ENCODE measurements at places on chromosomes 16 and 17. TPM values are rescaled to one million over a fixed set of nuclear protein-coding genes. Genes with fewer than 3 reads are reported as not detected.

GRCh38 chr17:42290577-42290976 lies 2.3 kb downstream of the STAT5A start:
- H3K36me3 ChIP-seq: peaks cover 59% of the 10 kb centered on the region
- H3K27ac ChIP-seq: peak overlapping the region; percentile 90
- H3K4me3 ChIP-seq: peak overlapping the region; percentile 82
- no peak for DNase-seq

DNA sequence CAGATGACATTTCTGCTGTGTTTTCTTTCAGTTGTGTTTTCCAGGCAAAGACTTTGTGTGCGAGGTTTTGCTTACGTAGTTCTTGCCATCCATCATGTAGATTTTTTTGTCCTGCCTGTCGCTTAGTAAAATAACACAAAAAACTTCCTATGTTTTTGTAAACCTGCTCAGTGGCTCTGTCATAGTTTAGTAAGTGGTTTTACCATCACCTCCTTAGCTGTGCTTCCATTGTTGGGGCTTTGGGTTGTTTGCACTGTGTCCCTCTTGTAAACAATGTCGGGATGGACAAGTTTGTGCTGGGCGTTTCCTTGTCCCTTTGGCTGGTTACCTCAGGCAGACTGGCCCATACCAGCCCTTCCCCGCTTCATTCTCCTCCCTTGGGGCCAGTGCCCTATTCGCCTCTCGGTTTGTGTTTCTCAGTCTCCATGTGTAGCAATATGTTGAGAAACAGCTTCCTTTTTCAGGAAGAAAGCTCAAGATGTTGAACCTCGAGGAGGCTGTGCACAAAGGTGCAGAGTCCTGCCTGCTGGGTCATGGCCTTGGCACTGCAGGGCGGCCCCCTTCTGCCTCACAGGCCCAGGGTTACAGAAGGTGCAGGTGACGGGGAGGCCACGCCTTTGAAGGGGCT lies 74.6 kb downstream of the KSR1 start:
- peaks cover 38% of the 10 kb centered on the region for H3K4me1 ChIP-seq
- H3K27ac ChIP-seq: no peak overlapping the region
- H3K4me3 ChIP-seq: no peak overlapping the region
- no peak for DNase-seq
- H3K27me3 ChIP-seq: no peaks in the 10 kb centered on the region
- H3K36me3 ChIP-seq: no peaks in the 10 kb centered on the region

- H3K36me3 ChIP-seq: no peaks in the 10 kb centered on the region
- no peaks in the 10 kb centered on the region for H3K4me1 ChIP-seq
- no peak for DNase-seq
- H3K27ac ChIP-seq: no peak overlapping the region
- H3K27me3 ChIP-seq: no peaks in the 10 kb centered on the region
- no peak overlapping the region for H3K4me3 ChIP-seq
These were observed 35.1 kb upstream of the SREBF1 start for GRCh38 chr17:17871913-17872312.

DNA sequence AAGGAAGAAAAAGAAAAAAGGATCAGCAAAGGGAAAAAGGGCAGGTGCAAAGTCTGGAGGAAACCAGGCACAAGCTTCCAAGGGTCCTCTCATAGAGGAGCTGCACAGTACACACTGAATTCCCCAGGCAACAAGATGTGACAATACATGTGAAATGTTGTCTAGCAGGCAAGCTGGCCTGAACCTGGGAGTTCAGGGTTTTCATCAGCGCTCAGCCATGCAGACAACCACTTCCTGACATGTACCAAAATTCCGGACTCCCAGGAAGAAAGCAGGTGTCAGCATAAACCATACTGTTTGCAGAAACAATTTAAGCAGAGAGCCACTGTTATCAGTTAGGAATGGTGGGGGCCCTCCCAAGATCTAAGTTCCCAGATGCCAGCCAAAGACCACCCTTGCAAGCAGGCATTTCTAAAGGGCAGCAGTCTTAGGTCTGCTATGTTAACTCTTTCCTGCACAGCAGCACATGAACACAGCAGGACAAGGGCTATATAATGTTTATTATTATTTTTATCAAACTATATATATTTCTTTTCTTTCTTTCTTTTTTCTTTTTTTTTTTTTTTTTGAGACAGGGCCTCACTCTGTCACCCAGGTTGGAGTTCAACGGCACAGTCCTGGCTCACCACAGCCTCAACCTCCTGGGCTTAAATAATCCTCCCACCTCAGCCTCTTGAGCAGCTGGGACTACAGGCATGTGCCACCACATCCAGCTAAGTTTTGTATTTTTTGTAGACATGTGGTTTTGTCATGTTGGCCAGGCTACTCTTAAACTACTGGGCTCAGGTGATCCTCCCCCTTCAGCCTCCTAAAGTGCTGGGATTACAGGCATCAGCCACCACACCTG lies 10.1 kb downstream of the TK2 start:
- no peaks in the 10 kb centered on the region for H3K36me3 ChIP-seq
- peaks cover 12% of the 10 kb centered on the region for H3K4me1 ChIP-seq
- DNase-seq: no peak
- H3K4me3 ChIP-seq: no peak overlapping the region

- H3K27me3 ChIP-seq: no peaks in the 10 kb centered on the region
- no peak for DNase-seq
- peaks cover 42% of the 10 kb centered on the region for H3K4me1 ChIP-seq
- H3K4me3 ChIP-seq: no peak overlapping the region
- peaks cover 30% of the 10 kb centered on the region for H3K36me3 ChIP-seq
These were observed 50.0 kb downstream of the PLD6 start for GRCh38 chr17:17156107-17156506.

DNA sequence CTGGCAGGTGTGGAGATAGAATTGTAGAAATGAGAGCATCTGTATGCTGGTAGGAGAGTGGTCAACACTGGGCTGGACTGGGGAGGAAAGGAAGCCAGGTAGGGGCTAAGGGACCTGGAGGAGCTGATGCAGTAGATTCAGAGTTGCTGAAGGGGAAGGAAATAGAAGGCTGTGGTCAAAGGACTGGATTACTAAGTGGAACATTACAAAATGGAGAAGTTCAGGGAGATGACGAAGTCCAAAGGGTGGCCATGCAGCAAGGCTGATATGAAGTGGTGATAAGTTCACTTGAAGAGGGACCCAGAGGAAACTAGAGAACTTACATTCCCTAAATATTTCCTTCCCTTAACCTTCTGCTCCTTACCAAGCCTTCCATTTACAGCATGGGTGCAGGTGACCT lies 8.6 kb upstream of the CCL2 start:
- no peaks in the 10 kb centered on the region for H3K4me1 ChIP-seq
- H3K27ac ChIP-seq: no peak overlapping the region
- no peak for DNase-seq
- no peaks in the 10 kb centered on the region for H3K36me3 ChIP-seq
- H3K4me3 ChIP-seq: no peak overlapping the region

The TBC1D3G gene
- not detected for total RNA-seq

The ARL2BP gene
- 16.4 TPM for total RNA-seq

The CCL4 gene
- 966 TPM for total RNA-seq
